ENCODE measurements at places on chromosomes 3 and 15.

DNA sequence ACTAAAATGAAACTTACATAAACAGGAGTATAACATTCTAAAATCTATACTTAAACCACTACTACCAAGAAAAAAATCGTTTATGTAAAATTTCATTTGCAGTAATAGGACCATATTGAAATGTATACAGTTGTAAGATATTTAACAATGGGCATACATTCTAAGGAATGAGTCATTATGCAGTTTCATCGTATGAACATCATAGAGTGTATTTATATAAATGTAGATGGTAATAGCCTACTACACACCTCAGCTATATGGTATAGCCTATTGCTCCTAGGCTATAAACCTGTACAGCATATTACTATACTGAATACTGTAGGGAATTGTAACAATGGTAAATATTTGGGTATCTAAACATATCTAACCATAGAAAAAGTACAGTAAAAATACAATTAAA lies 79.5 kb downstream of the DPH6 start:
- DNase-seq, result no peak

DNA sequence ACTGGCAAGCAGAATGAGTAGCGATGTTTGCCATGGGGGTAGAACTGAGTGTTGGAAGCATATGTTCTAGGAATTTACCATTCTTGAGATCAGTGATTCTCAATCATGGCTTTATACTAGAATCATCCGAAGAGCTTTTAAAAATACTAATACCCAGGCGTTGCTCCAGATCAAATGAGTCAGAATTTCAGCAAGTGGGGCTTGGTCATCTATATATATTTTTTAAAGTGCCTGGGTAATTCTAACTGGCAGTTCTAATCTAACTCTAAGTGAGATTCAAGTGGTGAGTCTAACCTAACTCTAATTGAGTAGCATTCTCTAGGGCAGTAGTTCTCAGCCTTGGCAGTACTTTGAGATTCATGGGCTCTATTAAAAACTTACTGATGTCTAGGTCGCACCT lies 20.8 kb downstream of the TM4SF1 start:
- no peak for DNase-seq

DNA sequence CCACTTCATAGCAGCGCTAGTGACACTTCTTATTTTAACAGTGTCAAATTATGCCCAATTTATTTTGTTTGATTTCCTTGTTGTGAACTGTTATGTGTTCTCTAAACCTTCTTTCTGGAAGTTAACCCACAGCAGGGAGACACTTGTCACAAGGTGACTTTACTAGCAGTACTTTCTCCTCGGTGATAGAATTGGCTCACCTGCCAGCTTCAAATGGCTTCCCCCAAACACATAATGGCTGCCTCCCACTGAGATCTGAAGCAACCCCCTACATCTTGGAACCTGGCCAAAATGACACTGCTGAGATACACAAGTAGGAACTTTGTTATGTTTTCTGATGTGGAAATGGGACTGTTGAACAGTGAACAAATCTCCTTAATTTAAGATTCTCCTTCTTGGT lies 238.8 kb upstream of the DPH6 start:
- DNase-seq, result no peak

GRCh38 chr3:55911266-55911665 lies 424.2 kb upstream of the WNT5A start:
- DNase-seq, result no peak

GRCh38 chr3:50441424-50442217 lies 61.8 kb downstream of the CACNA2D2 start:
- DNase-seq, result no peak

- no peak for DNase-seq
Measured at GRCh38 chr15:38021259-38021658, 86.8 kb downstream of the TMCO5A start.

DNA sequence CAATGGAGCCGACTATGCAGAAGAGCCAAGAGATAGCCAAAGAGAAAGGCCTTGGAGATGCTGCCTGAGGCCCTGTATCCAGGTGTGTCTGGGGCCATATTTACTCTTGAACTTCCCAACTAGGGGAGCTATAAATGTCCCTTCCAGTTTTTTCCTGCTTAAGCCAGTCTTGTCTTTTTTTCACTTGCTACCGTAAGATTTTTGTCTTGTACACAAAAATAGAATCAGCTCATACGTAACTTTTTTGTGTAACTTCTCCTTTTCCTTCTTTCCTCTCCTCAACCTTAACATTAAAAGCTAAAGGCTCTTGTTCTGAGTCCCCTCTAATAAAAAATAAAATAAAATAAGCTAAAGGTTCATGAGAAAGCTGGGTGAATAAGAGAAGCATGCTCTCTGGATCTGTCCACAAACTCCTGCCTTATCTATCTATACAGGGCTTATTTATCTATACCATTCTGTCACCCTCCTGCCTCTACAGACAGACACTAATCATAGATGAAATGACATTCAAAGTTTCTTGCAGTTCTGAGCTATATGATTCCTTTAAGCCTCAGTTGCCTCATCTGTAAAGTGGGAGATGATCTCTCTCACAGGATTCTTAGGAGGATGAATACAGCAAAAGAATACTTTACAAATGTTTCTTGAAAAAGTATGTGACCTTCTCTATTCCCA lies 4.6 kb downstream of the SUMF1 start:
- DNase-seq, result no peak

GRCh38 chr3:49276475-49277382 lies at the start of gene C3orf62:
Gene C3orf62, minus strand, starts transcription at chr3:49277232. Its CDS starts 360 bp downstream, at chr3:49276872.
- peak; percentile 46 for DNase-seq

GRCh38 chr3:7205962-7206361 lies 345.0 kb downstream of the GRM7 start:
- DNase-seq, result no peak

- no peak for DNase-seq
Measured at GRCh38 chr15:44541282-44541958, 4.5 kb downstream of the EIF3J start.

- DNase-seq, result no peak
Measured at GRCh38 chr15:75023872-75024636, 664 bp downstream of the PPCDC start.

DNA sequence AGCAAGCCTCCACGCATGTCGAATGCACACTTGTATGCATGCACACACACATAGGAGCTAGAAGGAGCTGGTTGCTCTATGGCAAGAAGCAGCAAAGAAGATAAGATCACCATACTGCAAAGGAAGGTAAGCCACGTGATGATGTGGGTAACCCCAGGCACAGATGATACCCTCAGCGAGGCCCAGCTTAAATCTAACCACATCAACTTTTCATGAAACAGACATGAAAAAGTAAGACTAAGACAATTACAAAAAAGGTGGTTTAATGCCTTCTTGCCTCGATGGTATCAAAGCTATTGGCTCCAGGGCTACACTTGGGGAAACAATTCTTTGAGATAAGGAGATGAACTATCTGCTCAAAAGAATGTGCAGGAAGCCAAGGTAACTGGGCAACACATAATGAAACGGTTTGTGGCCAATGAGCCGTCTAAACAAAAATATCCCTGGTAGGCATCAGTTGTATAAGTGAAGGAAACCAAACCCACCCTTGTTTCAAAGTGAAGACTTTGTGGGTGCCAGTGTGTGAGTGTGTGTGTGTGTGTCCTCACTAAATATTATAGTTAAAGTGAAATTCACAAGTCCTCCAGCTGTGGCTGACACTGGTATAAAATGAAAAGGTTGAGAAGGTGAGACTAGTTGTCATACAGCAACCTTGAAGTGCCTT lies 365.7 kb upstream of the ICE2 start:
- DNase-seq, result no peak

DNA sequence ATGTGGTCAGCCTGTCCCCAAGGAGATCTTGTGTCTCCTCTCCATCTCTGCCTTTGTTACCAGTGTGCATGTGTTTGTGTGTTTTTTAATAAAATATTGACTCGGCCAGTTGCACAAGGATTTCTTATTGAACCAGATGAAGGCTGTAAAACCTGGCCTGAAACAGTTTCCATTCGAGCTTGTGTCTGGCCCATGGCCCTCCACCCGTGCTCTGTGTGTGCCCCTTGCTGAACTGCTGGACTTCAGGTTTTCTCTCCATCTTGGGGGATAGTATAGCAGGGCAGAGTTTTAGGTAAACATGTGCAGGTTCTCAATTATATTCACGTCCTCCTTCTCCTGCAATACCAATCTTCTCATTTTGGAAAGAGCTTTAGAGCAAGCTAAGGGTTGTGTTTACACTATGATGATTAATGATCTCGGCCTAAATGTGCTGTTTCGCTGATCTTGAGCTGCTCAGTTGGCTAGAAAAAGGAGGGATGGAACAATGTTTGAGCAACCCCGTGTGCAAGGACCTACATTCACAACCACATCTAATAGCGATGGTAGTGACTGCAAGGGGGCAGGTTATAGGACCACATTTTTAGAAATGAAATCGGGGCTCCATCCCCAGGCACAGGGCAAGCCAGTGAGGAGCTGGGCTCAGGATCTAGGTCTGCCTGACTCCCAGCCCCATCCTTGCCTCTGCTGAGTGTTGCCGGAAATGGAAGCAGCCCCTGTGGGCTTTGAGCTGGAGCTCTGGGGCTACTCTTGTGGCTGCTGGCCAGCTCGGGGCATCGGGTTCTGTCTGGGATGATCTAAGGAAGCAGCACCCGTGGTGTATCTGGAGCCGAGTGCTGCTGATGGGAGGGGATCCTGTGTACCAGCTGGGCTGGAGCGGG lies 47.7 kb downstream of the CMTM6 start:
- no peak for DNase-seq

GRCh38 chr15:98127586-98127985 lies 167.1 kb downstream of the ARRDC4 start:
- no peak for DNase-seq

DNA sequence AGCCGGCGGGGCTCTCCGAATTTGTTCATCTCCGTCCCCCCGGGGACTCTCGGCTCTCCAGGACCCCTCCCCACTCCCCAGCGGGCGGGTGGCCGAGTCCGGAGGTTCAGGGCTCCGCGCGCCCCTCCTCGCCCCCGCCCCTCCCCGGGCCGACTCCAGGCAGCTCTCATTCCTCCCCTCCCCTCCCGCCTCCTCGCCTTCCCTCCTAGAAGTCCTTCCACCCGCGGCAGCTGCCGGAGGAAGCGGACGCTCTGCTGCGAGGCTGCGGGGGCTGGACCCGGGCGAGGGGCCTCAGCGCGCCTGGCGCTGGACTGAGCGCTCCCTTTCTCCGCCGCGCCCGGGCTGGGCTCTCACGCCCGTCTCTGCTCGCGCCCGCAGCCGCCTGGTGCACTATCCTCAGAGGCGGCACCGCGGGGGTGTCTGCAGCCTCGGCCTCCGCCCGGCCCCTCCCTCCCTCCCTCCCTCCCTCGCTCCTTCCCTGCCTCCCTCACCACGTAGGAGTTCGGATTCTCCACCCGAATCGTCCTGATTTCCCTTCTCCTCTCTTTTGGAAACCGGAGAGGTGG lies at the start of gene ROBO2:
ROBO2 (plus strand) TSS at position 494 of the 566 bp plus-strand sequence. CDS start 687 bp downstream, outside the sequence.
- DNase-seq, result no peak

All from activated naive CD4-positive, alpha-beta T cell (primary cell).